ENCODE measurements at places on chromosomes 4 and X.

DNA sequence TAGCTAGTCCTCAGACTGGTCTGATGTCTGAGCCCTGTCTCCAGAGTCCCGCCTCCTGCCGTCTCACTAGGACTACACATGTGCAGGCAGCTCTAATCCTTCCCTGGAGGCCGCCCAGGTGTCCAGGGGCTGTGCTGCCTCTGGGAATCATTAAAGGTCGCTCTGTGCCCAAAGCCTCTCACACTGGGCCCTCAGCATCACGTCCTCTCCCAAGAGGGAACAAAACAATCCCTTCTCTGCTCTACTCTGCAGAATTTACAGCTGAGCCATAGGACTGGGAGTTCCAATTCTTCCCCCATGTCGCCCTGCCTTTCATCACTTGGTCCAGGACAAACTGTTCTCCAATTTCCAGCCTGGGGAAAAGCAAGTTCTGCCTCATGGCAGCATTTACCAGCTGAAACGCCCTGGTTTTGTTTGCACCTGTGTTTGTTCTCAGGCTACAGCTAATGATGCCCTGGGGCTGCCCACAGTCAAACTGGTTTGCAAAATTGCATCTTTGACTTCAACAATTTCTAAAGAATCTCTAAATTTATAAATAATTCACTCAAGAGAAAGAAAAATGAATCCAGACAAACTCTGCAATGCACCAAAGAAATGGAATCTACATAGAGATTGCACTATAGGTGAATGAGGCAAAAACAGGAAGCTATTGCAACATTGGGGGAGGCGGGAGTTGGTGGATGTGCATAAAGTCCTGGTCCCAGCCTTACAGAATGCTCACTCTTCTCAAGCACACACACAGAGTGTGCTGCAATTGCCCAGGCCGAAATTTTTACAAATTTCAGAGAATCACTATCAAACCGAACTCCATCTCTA, 7.2 kb upstream of the MRFAP1 start:
- no peak for DNase-seq

GRCh38 chrX:48934581-48935300, 15.9 kb upstream of the PIM2 start:
- DNase-seq = no peak

DNA sequence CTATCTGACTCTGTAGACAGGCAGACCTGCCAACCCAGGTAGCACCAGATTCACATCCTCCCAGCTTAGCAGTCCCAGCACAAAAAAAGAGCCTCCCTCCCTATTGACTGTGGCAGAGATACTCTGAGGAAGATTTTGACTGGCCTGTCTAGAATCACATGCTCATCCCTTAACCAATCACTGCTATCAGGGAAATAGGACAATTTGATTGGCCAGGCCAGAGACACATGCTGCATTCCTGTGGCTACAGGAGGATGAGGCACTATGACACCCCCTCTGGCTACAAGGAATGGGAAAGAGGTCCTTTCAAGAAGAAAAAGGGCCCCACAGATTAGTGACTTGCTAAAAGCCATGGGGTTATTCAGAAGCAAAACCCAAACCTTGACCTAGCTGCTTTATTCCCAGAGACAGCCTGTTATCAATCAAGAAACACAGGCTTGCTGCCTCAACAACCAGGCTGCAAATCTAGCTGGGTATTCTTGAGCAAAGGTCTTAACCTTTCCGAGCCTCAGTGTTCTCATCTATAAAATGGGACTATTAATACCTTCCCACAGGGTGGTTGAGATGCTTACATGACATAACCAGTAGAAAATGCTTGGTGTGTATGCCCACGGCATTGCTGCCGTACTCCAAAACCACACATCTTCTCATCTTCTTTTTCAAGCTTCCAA, 147.6 kb downstream of the BCOR start:
- DNase-seq = no peak

- DNase-seq = peak; percentile 80
Observed at GRCh38 chr4:76201276-76201675, 12.3 kb downstream of the SCARB2 start.
